ENCODE measurements at places on chromosomes 13 and 19.

- no peak for DNase-seq
These were observed 4.5 kb upstream of the ARHGAP45 start for GRCh38 chr19:1062387-1063029.

- DNase-seq: no peak
These were observed 284.2 kb downstream of the POU4F1 start for GRCh38 chr13:78319101-78319627.

- no peak for DNase-seq
These were observed 106.4 kb downstream of the ZNF429 start for GRCh38 chr19:21611659-21612402.

GRCh38 chr19:32879741-32880140 is 10.2 kb upstream of the SLC7A9 start:
- DNase-seq: no peak

Data from fibroblast of skin of back (primary cell).